ENCODE measurements at places on chromosomes 2 and 18.

DNA sequence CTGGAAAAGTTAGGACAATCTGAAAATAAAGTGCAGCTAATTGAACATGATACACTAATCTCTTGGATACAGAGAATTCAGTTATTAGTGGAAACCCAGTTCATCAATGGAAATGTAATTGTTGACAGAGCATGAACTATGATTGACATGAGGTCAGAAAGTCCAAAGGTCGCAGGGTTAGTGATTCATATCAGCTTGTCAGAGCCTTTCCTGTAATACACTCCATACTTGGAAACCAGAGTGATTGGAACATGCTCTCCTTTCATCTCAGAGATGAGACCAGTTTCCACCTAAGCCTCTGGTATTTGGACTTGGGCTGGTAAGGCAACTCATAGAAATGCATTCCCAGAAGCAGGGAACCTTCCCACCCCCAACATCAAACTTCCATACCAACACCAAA lies 8.5 kb upstream of the NCKAP5 start:
- DNase-seq = no peak

GRCh38 chr18:30361864-30362540 lies 680.5 kb downstream of the DSC3 start:
- no peak for DNase-seq

GRCh38 chr2:3261511-3261910 lies 116.1 kb downstream of the EIPR1 start:
- no peak for DNase-seq

- DNase-seq = peak; percentile 33
Observed at GRCh38 chr2:73212448-73213176, 1.4 kb upstream of the SMYD5 start.

DNA sequence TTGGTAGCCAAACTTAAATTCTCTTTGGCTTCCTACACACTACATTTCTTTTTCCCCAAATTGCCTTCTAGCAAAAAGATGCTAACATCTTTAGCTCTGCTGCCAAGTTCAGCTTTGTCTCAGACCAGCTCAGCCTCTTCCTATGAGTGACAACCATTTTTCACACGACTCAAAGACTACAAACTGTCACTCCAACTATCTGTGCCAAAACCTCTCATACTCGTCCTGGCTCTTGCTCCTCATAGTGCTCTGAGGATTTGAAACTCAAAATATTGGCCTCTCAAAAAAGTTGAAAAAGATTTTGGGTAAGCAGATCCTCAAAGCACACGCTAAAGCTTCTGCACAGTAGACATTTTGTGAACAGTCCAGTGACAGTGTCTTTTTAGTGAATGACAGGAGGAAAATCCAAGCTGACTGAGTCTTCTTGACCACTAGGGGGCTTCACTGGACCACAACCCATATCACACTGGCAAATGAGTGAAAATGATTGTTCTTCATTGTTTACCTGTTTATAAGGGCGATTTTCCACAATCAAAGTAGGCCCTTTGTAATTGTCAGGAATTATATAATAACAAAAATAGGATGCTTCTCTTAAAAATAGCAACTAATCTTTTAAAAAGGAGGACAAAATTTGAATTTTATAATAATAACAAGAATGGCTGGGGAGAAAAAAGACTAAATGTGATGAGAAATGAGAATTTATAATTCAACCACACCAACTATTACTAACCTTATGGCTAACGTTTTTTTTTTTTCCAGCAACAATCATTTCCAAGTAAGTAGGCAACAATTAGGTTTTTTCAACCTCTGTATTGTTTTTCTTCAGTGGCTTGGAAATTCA lies 85.5 kb upstream of the PGAP1 start:
- DNase-seq = peak; percentile 28

GRCh38 chr2:170973225-170973491 lies 44.1 kb downstream of the GORASP2 start:
- no peak for DNase-seq

DNA sequence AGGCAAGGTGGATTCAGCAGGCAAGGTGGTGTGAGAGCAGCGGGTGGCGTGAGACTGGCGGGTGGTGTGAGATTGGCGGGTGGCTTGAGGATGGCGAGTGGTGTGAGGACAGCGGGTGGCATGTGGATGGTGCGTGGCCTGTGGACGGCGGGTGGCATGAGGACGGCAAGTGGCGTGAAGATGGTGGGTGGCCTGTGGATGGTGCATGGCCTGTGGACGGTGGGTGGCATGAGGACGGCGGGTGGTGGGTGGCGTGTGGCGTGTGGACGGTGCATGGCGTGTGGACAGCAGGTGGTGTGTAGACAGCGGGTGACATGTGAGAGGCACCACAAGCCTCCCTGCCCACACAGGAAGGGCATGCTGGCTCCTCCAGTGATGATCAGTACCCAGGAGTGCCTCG lies 186.9 kb upstream of the SALL3 start:
- DNase-seq = no peak

DNA sequence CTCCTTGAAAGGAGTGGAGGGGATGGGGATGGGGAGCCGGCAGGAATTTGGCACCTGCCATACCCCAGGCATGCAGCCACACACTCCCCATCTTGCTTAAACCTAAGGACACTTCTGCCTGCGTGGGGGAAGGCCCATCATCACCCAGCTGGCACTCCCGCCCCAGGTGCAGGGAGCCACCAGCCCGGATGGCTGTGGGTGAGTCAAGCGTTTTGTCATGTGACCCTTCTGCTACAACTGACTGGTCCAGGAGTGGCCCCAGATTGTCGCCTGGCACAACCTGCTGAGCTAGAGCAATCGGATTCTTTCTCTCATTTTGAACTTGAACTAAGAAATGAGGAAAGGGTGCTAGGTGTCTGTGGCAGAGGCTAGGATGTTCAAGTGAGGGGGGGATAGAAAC lies 61.3 kb downstream of the TSN start:
- DNase-seq = no peak

DNA sequence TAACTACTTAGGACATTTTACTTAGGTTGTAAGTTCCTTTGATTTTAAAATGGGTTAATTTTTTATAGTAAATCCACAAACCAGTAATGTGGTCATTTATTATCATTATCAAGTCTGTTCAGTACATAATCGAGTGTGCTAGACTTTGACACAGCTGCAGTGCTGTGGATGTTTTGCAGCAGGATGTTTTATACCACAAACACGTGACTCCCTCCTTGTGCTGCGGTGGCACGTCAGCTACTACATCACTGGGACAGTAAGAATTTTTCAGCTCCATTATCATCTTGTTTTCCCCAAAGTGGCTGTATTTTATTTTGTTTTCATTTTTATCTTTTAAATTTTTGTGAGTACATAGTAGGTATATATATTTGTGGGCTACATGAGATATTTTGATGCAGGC lies 70.0 kb downstream of the ATP9B start:
- DNase-seq = no peak

DNA sequence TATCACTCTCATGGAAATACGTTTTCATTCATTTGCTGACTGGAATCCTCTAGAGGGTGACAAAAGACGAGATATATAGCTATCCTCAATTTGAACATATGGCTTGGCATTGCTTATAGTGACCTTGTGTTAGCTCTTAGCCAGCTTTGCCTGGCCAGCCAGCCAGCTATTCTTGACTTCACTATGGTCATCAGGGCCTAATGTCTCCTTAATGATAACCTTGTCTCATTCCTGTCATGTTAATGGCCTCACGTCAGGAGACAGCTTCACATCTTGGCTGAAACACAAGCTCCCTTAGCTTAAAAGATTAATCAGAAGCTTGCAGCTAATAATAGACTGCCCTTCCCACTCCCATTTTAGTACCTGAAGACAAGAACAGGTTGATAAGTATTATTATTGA lies 1517.5 kb upstream of the PIK3C3 start:
- DNase-seq = no peak

GRCh38 chr2:137435162-137435561 lies 529.1 kb upstream of the HNMT start:
- no peak for DNase-seq

- peak; percentile 48 for DNase-seq
Observed at GRCh38 chr2:72745679-72746368, 80.0 kb downstream of the EXOC6B start.

DNA sequence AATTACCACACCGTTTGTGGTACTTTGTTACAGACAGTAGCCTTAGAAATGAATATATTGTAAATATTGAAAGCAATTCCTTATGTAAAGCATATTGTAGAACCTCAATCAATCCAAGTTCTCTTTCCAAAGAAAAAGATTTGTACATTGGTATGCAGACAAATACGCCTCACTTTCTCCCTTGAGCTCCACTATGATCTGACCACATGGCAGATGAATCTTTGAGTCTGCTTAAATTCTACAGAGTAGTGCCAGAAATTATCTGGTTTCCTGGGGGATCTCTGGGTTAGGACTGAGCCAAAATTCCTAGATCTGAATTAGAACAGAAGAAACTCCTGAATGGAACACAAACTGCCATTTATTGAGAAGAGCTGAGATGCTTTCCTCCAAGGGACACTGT lies 99.0 kb downstream of the CPO start:
- no peak for DNase-seq

DNA sequence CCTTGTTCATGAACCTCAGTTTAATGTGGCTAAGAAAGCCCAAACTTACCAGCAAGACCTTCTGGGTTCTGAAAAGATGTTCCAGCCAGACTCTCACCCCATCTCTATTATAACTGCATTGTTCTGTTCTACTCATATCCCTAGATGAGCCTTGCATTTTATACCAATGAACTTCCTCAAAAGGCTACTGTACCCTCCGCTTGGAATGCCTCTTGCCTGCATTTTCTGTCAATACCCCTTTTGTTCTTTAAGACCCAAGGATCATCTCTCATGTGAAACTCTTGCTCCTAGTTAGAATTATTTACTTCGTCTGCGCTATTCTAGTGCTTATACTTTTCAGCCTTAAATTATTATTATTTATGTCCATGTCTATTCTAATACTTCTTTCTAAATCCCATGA lies 181.5 kb downstream of the MYO3B start:
- no peak for DNase-seq

- DNase-seq = no peak
Observed at GRCh38 chr2:70979180-70979488, 704 bp downstream of the ANKRD53 start.

DNA sequence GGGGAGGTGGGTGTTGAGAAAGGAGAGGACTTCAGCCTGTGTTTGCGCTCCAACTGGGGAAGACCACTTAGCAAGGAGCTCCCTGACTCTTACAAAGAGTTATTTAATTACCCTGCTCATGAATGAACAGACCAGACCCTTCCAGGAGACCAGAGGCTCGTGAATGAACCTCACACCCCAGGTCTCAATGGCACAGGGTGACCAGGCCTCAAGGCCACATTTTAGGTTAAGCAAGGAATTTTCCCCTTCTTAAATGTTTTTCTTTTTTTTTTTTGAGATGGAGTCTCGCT lies 25.3 kb downstream of the SMAD7 start:
- DNase-seq = no peak

DNA sequence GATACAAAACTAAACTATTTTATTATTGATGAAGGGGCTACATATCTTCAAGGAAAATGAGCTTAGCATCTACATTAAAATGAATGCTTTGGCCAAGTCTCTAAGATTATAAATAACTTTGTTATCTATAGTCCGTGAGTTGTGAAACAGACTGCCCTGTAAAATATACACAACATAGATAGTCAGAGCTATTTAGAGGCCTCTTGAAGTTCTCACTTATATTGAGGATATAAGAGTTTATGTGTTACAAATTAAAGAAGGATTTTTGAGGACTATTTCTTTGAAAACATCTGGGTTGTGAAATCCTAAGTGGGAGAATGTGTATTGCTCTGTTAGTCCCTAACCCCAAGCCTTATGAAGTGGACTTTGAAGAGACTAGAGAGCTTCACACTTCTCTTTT lies 292.0 kb upstream of the CDH2 start:
- DNase-seq = no peak

GRCh38 chr2:85878719-85879370 lies 9.9 kb downstream of the ST3GAL5 start:
- DNase-seq = no peak

GRCh38 chr2:147420947-147421675 lies 423.7 kb upstream of the ACVR2A start:
- no peak for DNase-seq

GRCh38 chr2:217510771-217511291 lies 492.0 kb downstream of the TNS1 start:
- peak; percentile 86 for DNase-seq

GRCh38 chr2:148554459-148555247 lies 89.9 kb upstream of the EPC2 start:
- no peak for DNase-seq

- DNase-seq = no peak
Observed at GRCh38 chr2:188117706-188118105, 174.0 kb upstream of the GULP1 start.

GRCh38 chr2:240203031-240203787 lies 62.8 kb upstream of the OTOS start:
- DNase-seq = no peak

GRCh38 chr2:98880266-98881152 lies 55.5 kb downstream of the CRACDL start:
- DNase-seq = no peak

GRCh38 chr18:2441544-2441943 lies 129.8 kb downstream of the METTL4 start:
- DNase-seq = no peak

GRCh38 chr2:67702937-67703336 lies 305.8 kb downstream of the ETAA1 start:
- no peak for DNase-seq

GRCh38 chr2:232316461-232317330 lies 61.9 kb upstream of the ALPP start:
- no peak for DNase-seq
